GM23338 (cell line): ENCODE measurements at places on chromosomes 6 and 20.

- H3K4me3 ChIP-seq: no peak overlapping the region
- H3K27me3 ChIP-seq: no peaks in the 10 kb centered on the region
- no peak overlapping the region for H3K27ac ChIP-seq
- H3K4me1 ChIP-seq: peaks cover 17% of the 10 kb centered on the region
- no peaks in the 10 kb centered on the region for H3K36me3 ChIP-seq
- no peak for DNase-seq
Measured at GRCh38 chr6:11804135-11804534, 25.5 kb upstream of the ADTRP start.

DNA sequence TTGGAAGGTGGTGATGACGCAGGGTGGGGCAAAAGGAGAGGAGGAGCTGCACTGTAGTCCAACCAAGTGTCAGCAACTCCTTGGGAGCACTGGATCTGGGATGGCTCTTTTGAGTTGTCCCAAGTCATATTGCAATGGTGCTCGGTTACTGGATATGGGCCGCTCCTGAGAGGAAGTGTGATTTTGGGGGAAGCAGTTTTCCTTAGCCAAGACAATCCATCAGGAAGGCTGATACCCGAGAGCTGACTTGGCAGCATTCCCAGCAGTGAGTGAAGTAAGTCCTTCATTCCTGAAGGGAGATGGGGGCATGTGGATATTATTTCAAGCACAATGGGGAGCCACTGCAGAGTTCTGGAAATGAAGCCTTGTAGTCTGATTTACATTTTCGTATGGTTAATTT, 354.1 kb downstream of the RFPL4B start:
- no peaks in the 10 kb centered on the region for H3K4me1 ChIP-seq

DNA sequence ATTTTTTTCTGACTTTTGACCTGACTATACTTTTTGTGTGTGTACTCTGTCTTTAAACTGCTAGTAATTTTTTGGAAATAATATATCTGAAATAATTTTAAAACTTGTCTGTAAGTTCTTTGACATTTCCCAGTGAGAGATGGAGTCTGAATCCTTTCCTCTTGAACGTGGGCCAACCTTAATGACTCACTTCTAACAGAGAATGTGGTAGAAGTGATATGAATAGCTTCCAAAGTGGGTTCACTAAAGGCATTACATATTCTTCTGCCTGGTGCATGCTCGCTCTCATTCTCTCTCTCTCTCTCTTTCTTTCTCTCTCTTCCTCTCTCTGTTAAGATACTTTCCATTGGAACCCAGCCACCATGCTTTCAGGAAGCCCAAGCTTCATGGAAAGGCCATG, 108.7 kb upstream of the FERMT1 start:
- H3K36me3 ChIP-seq: no peaks in the 10 kb centered on the region
- no peak overlapping the region for H3K4me3 ChIP-seq
- no peaks in the 10 kb centered on the region for H3K4me1 ChIP-seq

DNA sequence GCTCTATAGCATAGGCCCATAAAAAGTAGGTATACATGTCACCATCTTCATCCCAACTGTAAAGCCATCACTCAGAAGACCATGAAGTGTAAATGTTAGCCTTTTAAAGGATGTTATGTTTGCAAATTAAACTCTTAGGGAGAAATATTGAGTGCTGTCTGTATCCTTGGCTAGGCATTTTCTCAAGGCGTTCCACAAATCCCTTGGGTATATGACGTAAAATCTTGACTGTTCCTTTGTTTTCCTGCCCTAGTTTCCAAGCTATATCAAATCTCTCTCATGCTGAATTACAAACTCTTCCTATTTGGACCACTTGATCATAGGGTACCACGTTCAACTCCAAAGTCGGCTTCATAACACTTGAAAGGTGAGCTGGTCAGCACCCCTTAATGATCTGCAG, 486.2 kb downstream of the HDGFL1 start:
- H3K4me3 ChIP-seq: no peak overlapping the region
- H3K4me1 ChIP-seq: no peaks in the 10 kb centered on the region
- no peak overlapping the region for H3K27ac ChIP-seq

DNA sequence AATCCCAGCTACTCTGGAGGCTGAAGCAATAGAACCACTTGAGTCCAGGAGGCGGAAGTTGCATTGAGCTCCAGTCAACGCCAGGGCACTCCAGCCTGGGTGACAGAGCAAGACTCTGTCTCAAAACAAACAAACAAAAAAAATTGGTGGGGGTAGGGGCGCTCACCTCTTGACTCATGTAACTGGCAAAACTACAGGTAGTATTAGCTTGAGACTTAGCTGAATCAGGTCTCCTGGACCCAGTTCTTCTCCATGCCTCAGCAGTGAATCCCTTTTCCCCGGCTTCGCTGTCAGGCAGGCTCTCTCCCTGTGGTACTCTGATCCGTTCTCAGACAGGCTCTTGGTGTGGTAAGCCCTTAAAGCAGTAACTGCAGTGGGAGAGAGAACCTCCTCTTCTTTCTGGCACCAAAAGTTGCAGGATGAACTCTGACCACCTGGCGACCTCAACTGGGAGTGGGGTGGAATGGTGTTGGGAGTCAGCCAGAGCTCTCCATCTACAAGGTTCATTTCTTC, 12.9 kb downstream of the SLC9A8 start:
- H3K27me3 ChIP-seq: no peaks in the 10 kb centered on the region
- H3K27ac ChIP-seq: no peak overlapping the region
- H3K4me3 ChIP-seq: no peak overlapping the region
- DNase-seq: no peak
- no peaks in the 10 kb centered on the region for H3K4me1 ChIP-seq

GRCh38 chr6:41494212-41495110, 51.7 kb upstream of the FOXP4 start:
- H3K4me1 ChIP-seq: peaks cover 43% of the 10 kb centered on the region
- H3K36me3 ChIP-seq: no peaks in the 10 kb centered on the region
- peak overlapping the region; percentile 44; the same call in 1 of the 2 replicates for H3K4me3 ChIP-seq
- H3K27ac ChIP-seq: no peak overlapping the region
- peaks cover 89% of the 10 kb centered on the region for H3K27me3 ChIP-seq

GRCh38 chr20:45853484-45853883, 3.7 kb downstream of the ACOT8 start:
- peak; percentile 87 for DNase-seq
- H3K4me1 ChIP-seq: peaks cover 39% of the 10 kb centered on the region
- H3K27me3 ChIP-seq: no peaks in the 10 kb centered on the region
- 0 out of 2 replicates have a peak overlapping the region, but pooled peaks have one; percentile 4 for H3K4me3 ChIP-seq

DNA sequence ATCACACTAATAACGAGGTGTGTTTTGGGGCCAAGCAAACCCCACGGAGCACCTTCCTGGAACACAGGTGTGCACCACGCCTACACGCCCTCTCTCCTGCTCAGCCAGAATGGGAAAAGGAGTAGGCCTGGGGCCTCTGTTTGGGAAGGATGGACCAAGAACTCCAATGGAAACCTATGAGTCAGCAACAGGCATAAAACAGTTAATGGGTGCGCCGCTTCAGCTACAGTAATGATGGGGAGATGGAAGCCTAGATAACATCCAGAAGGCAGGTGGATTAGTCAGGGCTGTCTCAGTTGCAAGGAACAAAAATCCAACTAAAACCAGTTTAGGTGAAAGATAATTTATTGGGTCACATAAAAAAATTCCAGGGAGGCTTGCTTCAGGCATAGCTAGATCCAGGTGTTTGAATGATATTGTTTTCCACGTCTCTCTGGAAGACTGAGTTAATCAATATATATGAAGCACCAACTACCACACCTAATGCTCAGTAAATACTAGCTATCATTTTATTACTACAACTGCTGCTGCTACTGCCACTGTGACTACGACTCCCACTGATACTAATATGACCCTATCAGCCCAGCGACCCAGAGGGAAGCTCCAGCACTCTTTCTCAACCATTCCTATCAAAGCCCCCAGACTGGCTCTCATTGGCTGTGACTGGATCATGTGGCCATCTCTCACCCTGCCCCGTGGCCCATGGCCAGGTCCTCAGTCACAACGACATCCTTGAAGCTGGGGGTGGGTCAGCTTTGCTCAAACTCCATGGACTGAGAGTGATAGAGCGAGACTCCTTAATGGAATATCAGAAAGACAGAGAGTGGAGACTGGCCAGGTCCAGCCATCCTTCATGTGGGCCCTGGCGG, 155.2 kb upstream of the PTPN1 start:
- H3K36me3 ChIP-seq: no peaks in the 10 kb centered on the region
- no peaks in the 10 kb centered on the region for H3K27me3 ChIP-seq
- no peaks in the 10 kb centered on the region for H3K4me1 ChIP-seq
- no peak overlapping the region for H3K4me3 ChIP-seq

DNA sequence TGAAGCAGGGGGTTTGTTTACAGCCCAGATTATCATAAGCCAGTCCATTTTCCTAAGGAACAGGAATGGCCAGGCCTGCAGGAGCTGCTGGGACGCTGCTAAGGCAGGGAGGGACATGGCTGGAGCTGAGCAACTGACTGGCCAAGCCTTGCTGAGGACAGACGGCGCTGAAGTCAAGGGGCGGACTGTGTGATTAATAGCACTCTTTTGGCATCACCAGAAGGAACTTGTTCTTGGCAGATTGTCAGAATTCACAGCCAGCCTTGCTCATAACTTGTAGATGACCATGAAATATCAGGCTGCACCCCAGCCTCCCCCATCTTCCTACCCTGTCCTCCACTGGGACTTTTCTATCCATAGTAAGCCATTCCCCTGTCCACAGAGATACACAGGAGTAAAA, 218.8 kb upstream of the RNF24 start:
- no peaks in the 10 kb centered on the region for H3K27me3 ChIP-seq
- H3K27ac ChIP-seq: no peak overlapping the region
- H3K4me3 ChIP-seq: no peak overlapping the region

DNA sequence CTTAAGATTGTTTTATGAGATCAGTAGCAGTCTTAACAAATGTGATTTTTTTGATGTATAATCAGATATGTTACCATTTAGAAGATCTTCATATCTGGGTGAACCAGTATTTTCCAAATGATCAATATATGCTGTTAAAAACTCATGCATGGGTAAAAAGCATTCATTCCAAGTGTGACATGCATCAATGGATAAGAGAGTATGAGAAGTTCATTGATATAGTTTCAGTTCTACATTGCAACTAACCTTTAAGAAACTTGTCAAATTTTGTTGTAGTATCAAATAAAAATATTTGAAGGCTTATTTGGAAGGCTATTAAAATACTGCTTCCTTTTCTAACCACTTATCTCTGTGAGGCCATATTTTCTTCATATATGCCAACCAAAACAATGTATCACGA, 117.7 kb downstream of the FIG4 start:
- H3K27me3 ChIP-seq: no peaks in the 10 kb centered on the region
- H3K4me3 ChIP-seq: no peak overlapping the region
- H3K4me1 ChIP-seq: peaks cover 6% of the 10 kb centered on the region; the same call in 1 of the 2 replicates
- no peaks in the 10 kb centered on the region for H3K36me3 ChIP-seq
- H3K27ac ChIP-seq: no peak overlapping the region

GRCh38 chr6:119348096-119348747, 1.3 kb downstream of the MAN1A1 start:
- H3K27ac ChIP-seq: no peak overlapping the region
- H3K4me1 ChIP-seq: peaks cover 21% of the 10 kb centered on the region
- no peaks in the 10 kb centered on the region for H3K36me3 ChIP-seq
- peak overlapping the region; percentile 84 for H3K4me3 ChIP-seq

- no peak for DNase-seq
- no peaks in the 10 kb centered on the region for H3K27me3 ChIP-seq
- H3K27ac ChIP-seq: no peak overlapping the region
- no peaks in the 10 kb centered on the region for H3K36me3 ChIP-seq
Measured at GRCh38 chr20:53716395-53716794, 122.8 kb upstream of the ZNF217 start.

GRCh38 chr20:44296011-44296410, 15.0 kb downstream of the FITM2 start:
- no peak overlapping the region for H3K4me3 ChIP-seq
- H3K27me3 ChIP-seq: no peaks in the 10 kb centered on the region
- H3K36me3 ChIP-seq: no peaks in the 10 kb centered on the region
- no peak overlapping the region for H3K27ac ChIP-seq

GRCh38 chr20:24917797-24918578, 31.1 kb upstream of the CST7 start:
- DNase-seq: peak; percentile 92
- H3K4me1 ChIP-seq: no peaks in the 10 kb centered on the region
- peak overlapping the region; percentile 39; the same call in 1 of the 2 replicates for H3K4me3 ChIP-seq
- no peaks in the 10 kb centered on the region for H3K27me3 ChIP-seq

GRCh38 chr20:13222319-13222716, 1.2 kb downstream of the ISM1 start:
- DNase-seq: peak; percentile 44
- peaks cover 14% of the 10 kb centered on the region for H3K4me1 ChIP-seq
- no peak overlapping the region for H3K27ac ChIP-seq
- peak overlapping the region; percentile 85 for H3K4me3 ChIP-seq
- H3K27me3 ChIP-seq: peaks cover 68% of the 10 kb centered on the region

DNA sequence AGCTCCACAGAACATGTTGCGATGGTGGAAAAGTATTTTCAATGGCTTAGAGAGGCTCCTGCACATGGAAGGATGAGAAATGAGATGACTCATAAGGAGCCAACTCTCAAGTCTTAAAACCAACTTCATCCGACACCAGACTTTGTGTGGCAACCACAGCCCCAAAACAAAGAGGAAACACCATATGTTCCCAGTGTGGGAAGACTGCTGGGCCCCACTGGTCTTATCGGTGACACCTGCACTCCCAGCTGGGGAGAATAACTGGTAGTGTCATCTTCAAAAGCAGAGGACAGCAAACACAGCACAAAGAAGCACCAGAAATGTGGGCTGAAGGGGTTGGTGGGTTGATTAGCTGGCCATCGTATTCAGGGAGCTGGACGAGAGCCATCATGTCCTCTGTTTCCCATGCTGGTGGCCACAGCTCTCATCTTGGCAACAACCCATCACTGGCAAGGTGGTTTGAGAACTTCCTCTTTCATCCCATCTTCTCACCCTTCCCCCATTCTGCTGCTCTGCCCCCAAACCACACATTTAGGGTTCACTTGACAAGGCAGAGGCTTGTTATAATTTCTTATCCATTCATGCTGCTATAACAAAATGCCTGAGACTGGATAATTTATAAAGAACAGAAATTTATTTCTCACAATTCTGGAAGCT, 46.0 kb upstream of the TASP1 start:
- H3K4me1 ChIP-seq: no peaks in the 10 kb centered on the region
- DNase-seq: no peak
- H3K36me3 ChIP-seq: no peaks in the 10 kb centered on the region
- H3K27me3 ChIP-seq: no peaks in the 10 kb centered on the region
- H3K27ac ChIP-seq: no peak overlapping the region

DNA sequence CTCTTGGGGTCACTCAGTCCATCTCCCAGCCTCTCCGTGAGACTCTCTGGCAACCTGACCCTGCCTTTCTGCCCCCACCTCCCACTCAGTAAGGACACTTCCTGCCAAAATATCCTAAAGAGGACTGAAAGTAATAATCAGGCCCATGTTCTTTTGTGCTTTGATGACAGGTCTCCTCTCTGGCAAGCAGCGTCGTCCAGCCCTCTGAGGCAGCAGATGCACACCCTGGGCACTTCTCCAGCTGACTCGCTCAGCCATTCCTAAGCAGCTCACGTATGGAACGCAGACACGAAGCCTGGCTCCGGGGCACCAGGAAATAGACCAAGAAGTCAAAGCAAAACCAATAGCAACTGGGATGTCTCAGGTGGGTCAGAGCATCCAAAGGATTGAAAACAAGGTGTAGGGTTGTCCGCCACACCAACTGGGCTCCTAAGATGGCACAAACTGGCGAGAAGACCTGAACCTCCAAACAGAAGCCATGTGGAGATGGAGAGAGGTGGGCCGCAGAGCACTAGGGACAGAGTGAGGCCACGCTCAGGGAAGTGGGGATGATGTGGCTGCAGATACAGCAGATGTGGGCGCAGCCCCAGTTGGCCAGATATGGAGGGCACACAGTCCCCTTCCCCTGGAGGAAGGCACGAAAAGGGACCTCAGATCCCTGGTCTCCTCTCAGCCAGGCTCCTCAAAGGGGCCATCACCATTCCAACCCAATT, 99.3 kb downstream of the PRND start:
- no peak for DNase-seq
- H3K4me3 ChIP-seq: no peak overlapping the region
- H3K4me1 ChIP-seq: peaks cover 16% of the 10 kb centered on the region
